ENCODE measurements at places on chromosomes 7 and 10. TPM values are rescaled to one million over a fixed set of nuclear protein-coding genes. Genes with fewer than 3 reads are reported as not detected.

The KCNH2 gene
- 0.64 TPM for total RNA-seq

The NUTM2B gene
- 0.32 TPM for total RNA-seq

The UTF1 gene
- total RNA-seq: not detected

The PAX2 gene
- not detected for total RNA-seq

The PRKCQ gene
- total RNA-seq: under 0.01 TPM

The LRMDA gene
- under 0.01 TPM for total RNA-seq

The MYOZ1 gene
- total RNA-seq: 0.32 TPM

The TMEM196 gene
- total RNA-seq: not detected

The RNF133 gene
- 0.86 TPM for total RNA-seq

The OPALIN gene
- not detected for total RNA-seq

Measured in fibroblast of villous mesenchyme (primary cell).